ENCODE measurements at places on chromosomes 2 and 18. TPM values are rescaled to one million over a fixed set of nuclear protein-coding genes. Genes with fewer than 3 reads are reported as not detected.

B3GNT7 gene
- 13.0 TPM for total RNA-seq

HOXD8 gene
- 23.8 TPM for total RNA-seq

GPR45 gene
- total RNA-seq: not detected

ABCB11 gene
- total RNA-seq: not detected

SERPINB4 gene
- total RNA-seq: not detected

LYPD1 gene
- total RNA-seq: not detected

DSC1 gene
- total RNA-seq: not detected

GAL3ST2 gene
- not detected for total RNA-seq

ACTG2 gene
- total RNA-seq: not detected

CMPK2 gene
- 0.26 TPM for total RNA-seq

ANO7 gene
- total RNA-seq: 1.2 TPM

CDK5R2 gene
- not detected for total RNA-seq

C2orf78 gene
- not detected for total RNA-seq

ST8SIA3 gene
- not detected for total RNA-seq

DYNAP gene
- total RNA-seq: not detected

NEB gene
- 0.60 TPM for total RNA-seq

UGT1A7 gene
- under 0.01 TPM for total RNA-seq

IL18R1 gene
- under 0.01 TPM for total RNA-seq

CHPF gene
- total RNA-seq: 0.17 TPM

BARD1 gene
- 15.4 TPM for total RNA-seq

POU3F3 gene
- total RNA-seq: not detected

KCMF1 gene
- total RNA-seq: 63.8 TPM

TTC32 gene
- total RNA-seq: 9.7 TPM

POTEJ gene
- total RNA-seq: 0.26 TPM

SLC19A3 gene
- total RNA-seq: not detected

IWS1 gene
- total RNA-seq: 32.7 TPM

EVA1A gene
- total RNA-seq: 25.4 TPM

FOSL2 gene
- 38.5 TPM for total RNA-seq

SLC9A4 gene
- total RNA-seq: not detected

PTPN18 gene
- total RNA-seq: 50.6 TPM

Data from dermis lymphatic vessel endothelial cell (primary cell).